ENCODE measurements at places on chromosomes 2 and 18. TPM values are rescaled to one million over a fixed set of nuclear protein-coding genes. Genes with fewer than 3 reads are reported as not detected.

DNA sequence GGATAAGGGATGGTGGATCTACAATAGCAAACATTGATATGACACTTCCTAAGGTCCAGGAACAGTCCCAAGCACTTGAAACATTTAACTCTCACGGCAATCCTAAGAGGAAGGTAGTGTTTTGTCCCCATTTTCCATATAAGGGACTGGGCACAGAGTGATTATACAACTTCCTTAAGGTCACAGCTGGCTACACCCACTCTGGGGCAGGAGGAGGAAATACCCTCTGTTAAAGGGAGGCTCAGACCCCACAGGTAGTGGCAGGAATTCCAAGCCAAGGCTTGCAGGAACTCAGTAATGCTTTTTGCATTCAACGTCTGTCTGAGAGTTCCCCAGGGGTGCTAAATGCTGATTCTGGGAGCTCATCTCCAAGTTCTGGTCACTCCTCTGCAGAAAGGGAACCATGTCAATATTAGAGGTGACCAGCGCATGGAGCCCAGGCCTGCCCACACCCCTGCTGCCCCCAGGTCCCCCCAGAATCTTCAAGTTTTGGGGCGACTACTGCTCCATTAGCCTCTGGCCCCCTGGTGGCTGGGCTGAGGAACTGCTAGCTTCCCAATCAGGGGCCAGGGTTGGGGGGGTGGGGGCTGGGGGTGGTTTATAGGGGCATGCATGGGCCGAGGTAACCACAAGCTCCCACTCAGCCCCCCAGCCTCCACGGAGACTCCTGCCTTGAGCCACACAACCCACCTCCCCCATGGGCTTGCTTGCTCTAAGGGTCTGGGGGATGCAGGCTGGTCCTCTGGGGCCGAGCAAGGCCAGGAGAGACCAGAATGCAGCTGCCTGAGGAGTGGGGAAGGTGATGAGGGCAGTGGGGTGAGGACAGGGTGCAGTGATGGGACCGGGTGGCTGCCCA lies 11.1 kb downstream of the OBSL1 start:
- no peak for DNase-seq

- no peak for DNase-seq
Measured at GRCh38 chr18:31996007-31996406, 22.6 kb upstream of the RNF125 start.

KCMF1 gene
- 139 TPM for total RNA-seq

- DNase-seq, result no peak
Measured at GRCh38 chr2:2112416-2113105, 218.5 kb downstream of the MYT1L start.

DNA sequence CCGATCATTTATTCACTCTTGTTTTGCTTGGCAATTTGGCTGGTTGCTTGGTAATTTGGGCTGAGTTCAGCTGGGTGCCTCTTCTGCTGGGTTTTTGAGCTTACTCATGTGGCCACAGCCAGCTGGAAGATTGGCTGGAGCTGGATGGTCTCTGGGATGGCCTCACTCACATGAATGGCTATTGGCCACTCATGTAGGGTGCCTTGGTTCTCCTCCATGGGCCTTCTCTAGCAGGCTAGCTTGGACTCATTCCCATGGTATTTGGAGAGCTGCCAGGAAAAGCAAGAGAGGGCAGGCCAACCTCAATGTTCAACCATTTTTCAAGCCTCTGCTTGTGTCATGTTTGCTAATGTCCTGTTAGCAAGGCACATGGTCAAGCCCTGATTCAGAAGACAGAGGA lies 16.9 kb downstream of the ZAP70 start:
- no peak for DNase-seq
